Posterior cingulate gyrus (tissue), 11 donors: ENCODE measurements at places on chromosomes 4 and X.

GRCh38 chrX:87636533-87636932 is 118.9 kb downstream of the KLHL4 start:
- no peak for DNase-seq

DNA sequence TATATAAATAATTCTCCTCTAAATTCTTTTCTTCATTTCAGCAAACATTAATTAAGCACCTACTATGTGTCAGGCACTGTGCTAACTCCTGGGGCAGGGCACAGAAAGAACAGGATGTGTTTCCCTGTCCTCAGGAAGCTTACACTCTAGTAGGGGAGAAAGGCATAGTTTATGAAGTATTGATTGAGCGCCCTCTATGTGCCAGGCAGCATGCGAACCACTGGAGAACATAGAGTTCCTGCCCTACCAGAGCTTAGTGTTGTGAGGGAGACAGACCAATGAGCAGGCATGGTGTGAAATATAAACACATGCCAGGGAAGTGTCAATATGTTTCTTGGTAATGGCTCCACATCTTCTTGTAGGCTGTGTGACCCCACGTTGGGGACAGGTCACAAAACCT is 3.7 kb downstream of the ADGRG4 start:
- DNase-seq = no peak

DNA sequence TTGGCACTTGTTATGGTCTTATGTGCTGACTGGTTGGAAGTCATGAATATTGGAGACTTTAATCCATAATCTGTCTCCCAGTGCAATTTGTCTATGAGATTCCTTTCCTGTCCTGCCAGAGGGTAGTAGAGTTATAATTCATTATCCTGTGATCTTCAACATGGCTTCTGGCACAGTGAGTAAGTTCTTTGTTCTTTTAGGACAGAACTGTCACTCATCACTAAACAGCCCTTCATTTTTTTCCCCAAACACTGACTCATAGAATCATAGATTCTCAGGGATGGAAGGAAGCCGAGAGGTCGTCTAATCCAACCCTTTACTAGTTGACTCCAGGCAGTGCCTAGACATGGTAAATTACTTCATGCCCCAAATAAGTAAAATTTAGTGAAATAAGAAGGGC is 78.4 kb downstream of the LUZP4 start:
- DNase-seq = no peak

DNA sequence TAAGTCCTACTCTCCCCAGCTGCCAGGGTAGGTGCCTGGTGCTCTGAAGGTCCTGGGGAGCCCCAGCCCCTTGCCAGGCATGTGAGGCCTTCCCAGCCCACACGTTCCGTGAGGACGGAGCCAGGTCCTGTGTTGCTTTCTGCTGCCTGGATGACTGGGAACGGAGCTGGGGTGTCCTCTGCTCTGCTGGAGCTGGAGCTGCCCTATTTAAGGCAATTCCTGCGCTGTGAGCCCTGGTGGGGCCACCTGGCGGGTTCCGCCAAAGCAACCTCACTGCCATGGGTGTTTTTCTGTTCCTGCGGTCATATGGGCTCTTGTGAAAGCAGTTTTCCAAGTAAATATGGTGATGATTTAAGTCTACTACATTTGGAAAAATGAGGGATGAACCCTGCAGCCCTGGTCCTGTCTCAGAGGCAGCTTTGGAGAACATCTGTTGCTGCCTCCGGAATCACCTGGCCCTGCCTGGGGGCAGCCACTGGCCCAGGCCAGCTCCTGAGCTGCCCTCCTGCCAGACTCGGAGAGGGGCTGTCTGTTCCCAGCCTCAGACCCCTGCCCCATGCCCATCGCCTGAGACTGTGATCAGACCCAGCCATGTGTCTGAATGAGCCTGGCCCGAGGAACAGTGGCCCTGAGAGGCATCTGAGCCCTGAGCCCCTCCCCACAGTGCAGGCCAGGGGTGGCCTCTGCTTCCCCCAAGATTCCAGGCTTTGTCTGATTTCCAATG is 33.2 kb downstream of the FGFRL1 start:
- DNase-seq = peak; percentile 26

GRCh38 chrX:26019386-26019785 is 118.8 kb upstream of the MAGEB18 start:
- no peak for DNase-seq

GRCh38 chrX:39063037-39063436 is 261.8 kb downstream of the MID1IP1 start:
- no peak for DNase-seq

DNA sequence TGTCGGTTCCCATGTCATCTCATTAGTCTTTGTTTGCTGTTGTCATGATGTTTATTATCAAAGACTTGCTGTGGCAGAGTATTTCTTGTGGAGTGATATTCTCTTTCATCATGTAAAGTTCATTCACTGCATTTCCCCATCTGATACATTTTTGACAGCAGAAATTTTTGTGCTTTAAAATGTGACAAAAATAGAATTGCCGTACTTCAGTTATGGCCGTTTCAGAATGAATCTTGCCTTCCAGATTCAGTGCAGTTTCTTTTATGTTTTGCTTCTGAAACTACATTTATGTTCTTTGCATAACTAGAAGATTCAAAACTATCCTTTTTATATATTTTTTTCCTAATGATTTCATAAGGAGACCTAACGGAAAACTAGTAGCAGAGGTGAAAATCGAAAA is 10.0 kb downstream of the CSTF2 start:
- no peak for DNase-seq

- no peak for DNase-seq
These were observed 18.2 kb downstream of the RGS12 start for GRCh38 chr4:3311095-3311372.

DNA sequence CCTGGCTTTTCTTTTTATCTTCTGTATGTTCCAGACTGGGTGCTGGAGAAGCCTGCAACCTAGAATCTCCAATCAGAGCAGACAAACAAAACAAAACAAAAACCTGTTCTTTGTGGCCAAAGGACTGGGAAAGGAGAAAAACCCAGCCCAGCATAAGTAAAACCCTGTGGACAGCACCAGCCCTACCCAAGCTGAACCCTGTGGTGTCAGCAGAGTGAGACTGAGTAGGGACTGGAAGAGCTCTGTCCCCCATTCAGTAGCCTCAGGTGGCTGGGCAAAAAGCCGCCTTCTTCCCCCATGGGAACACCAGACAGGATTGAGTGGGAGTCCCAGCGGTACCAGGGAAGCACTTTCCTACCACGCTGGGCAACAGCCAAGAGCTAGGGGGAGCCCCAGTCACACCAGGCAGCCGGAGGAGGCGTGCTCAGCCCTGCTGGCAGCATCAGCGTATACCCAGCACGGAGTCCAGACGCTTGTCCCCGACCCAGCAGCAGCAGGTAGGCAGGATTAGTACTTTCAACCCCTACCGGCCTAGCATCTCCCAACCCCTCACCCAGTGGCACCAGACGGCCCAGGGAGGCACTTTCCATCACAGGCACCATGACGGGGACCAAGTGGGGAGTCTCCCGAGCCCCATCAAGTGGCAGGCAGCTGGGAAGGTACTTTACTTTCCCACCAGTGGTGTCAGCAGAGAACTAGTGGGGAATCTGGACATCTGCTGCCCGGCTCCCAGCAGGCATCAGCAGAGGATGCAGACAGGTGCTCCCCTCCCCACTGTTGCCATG is 8.6 kb upstream of the JADE3 start:
- DNase-seq = peak; percentile 83

- no peak for DNase-seq
These were observed 57.1 kb downstream of the RELL1 start for GRCh38 chr4:37628977-37629609.

GRCh38 chr4:23654791-23655190 is 235.1 kb downstream of the PPARGC1A start:
- DNase-seq = no peak

GRCh38 chrX:100680756-100681155 is 36.8 kb downstream of the SRPX2 start:
- no peak for DNase-seq

DNA sequence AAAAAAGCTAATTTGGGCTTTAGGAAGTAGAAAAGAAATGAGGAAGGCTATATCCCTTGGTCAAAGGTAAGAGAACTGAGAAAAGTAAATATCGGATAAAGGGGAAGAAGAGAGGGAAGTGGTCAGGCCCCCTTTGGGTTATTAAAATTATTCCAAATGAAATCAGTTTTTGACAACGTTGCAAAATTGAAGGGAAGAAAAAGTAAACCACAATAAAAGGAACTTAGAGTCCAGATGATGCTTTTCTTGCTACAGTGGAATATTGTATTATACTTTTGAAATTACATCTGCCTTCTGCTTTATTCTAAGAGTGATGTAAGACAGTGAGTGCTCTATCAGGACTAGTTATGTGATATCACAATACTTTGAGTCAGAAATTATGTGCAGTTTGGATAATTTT is 59.4 kb upstream of the RBPJ start:
- no peak for DNase-seq

DNA sequence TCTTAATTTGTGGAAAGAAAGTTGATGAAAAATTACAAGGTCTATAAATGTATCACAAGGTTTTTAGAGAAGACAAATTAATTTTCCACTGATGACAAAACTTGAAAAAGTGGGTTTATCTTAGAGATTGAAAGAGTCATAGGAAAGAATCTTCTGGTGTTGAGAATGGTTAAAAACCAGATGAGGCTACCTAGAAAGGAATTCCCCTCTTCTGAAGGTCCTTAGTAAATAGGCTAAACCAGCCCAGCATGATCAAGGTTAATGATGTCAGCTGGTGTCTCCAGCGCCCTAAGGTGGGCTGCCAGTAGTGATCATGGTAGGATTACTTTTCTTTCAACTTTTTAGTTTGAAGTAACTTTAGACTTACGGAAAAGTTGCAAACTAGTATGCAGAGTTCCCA is 71.8 kb upstream of the PGRMC2 start:
- DNase-seq = no peak

GRCh38 chr4:150212927-150213326 is 134.7 kb downstream of the DCLK2 start:
- DNase-seq = no peak

DNA sequence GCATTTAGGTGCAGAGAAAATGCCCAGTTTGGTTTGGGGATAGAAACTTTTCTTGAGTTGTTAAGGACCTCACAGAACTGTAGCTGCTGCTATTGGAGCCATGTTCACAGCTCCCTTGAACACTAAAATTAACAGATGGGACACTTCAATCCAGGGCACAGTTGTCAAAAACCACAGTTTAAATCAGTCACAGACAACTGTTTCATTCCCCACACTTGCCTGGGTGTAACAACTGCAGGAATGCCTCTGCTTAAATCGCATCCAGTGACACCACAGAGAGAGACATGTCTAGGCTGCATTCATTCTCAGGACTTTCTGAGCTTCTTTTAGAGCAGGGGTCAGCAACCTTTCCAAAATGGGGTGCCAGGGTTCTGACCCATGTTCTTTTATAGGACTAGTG is 12.7 kb upstream of the CAPN6 start:
- no peak for DNase-seq
